ENCODE measurements at places on chromosomes 16 and 17.
A peak's percentile ranks its signal among the peaks of the same experiment; 100 is the strongest.

DNA sequence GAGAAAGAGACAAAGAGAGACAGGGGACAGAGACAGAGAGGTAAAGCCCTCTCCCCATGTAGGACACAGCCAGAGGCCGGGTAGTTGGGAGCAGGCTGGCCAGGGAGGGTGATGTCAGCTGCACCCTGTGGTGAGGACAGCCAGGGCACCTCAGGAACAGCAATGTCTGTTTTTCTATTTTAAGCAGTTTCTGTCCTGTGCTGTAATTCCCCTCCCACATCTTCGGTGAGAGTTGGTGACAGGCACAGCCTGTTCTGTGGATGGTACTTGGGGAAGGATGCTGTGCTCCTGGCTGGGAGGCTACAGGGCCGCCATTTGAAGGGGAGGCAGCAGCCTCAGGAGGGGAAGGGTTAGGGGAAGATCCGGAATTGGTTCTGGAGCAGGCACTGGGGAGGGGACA lies 163.5 kb downstream of the SDK2 start:
- DNase-seq, result no peak

- no peak for DNase-seq
These were observed 5.4 kb upstream of the CLDN9 start for GRCh38 chr16:3007059-3007956.

DNA sequence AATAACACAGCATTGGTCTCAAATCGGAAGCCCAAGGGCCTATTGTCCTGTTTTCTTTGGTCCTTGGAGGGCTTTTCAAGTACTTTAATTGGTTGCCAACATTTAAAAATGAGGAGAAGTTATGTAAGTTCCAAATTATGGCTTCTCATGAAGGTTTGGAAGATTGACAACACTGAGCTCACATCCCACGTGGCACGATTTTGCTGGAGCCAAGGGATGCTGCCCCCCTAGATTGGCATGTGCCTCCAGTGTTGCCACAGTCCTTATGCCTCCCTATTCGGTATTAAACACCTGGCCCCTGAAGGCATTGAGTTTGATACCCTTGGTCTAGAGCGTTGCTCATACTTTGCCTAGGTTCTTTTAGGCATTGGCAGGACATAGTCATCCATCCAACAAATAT lies 108.0 kb downstream of the ZNF18 start:
- no peak for DNase-seq

DNA sequence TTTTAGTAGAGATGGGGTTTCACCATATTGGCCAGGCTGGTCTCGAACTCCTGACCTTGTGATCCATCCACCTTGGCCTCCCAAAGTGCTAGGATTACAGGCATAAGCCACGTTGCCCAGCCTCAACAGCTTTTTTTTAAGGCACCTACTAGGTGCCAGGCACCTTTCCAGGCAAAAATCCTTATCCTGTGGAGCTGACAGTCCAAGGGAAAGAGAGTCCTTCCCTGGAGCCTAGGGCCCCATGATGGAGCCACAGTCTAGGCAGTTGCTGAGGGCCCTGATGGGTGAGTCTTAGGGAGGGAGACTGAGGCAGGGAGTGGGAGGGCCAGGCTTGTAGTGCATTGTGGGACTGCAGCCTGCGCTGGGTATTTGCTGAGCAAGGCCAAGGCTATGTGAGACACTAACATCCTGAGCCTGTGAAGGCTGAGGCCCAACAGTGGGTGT lies 79.6 kb upstream of the TOB1 start:
- DNase-seq, result no peak

- no peak for DNase-seq
These were observed 4.8 kb downstream of the RNF213 start for GRCh38 chr17:80265205-80266068.

DNA sequence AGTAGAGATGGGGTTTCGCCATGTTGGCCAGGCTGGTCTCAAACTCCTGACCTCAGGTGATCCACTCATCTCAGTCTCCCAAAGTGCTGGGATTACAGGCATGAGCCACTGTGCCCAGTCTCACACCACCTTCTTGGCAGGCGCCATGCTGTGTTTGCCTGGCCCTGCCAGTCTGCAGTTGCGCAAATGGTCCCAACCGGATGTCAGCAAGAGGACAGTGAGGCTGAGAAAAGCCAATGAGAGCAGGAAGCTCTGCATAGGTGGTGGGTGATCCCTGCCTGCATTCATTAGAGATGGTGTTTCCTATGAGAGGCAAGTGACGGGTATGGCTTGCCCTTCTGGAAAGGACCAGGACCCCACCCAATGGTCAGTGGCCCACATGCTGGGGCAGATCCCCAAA lies 59.3 kb downstream of the PECAM1 start:
- no peak for DNase-seq

- DNase-seq, result no peak
These were observed 14.9 kb downstream of the NAA60 start for GRCh38 chr16:3458278-3458851.

- no peak for DNase-seq
These were observed 18.8 kb upstream of the FAM83G start for GRCh38 chr17:19023209-19023999.

DNA sequence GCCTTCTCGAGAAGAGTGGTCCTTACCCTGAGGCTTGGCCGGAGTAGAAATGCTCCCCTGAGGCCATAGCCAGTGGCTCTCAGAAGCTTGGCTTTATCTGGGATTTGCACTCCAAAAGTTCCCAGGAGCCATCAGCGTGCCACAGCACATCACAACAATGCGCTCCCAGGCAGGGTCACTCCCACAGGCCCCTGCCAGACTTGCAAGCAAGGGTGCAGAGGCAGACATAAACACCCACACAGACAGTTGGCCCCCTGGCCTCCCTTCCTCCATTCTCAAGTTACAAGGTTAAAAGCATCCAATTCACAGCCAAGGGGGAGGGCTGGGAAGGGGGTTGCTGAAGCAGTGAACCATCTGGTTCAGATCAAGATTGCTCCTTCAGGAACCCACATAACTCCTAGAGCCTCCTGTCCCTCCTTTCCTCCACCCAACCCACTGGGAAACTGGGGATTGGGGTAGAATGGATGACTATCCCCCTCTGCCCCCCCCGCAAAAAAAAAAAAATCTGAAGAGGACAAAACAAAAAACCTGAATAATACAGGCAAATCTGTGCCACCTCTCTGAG lies 1.8 kb downstream of the ST3GAL2 start:
- DNase-seq, result peak; percentile 40

- peak; percentile 77 for DNase-seq
These were observed at the start of gene GHDC for GRCh38 chr17:42193969-42194899. Gene GHDC (minus strand): TSS chr17:42194494. CDS start chr17:42193581, 913 bp downstream.

DNA sequence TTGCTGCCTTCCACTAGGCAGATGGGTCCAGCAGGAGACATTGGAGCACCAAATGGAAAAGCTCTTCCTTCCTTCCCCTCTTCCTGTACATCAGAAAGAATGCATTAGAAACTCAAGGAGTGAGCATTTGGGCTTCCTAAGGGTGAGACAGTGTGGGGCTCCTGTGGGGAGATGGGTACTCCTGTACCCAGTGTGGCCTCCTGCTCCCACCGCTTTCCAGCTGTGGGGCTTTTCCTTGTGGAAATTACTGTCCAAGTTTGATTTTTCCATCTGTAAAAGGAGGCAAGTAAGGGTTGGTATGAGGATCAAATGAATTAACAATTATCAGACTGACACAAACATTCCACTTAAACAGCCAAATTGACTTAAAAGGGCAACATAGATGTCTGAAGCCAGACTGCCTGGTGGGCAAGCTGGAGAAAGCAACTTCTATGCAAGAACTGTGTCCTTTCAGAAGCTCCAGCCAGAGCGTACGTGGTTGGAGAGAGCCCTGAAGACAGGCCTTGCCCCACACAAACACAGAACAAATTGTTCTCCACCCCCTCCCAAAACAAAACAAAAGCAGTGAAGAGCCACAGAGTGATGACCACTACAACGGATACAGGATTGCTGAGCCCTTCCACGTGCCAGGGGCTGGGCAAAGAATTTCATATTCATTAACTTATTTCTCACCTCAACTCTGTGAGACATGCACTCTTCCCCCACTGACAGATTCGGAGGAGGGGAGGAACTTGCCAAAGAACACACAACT lies 23.1 kb upstream of the ALDH3A1 start:
- no peak for DNase-seq

GRCh38 chr16:22751104-22751667 lies 62.8 kb upstream of the HS3ST2 start:
- DNase-seq, result no peak

DNA sequence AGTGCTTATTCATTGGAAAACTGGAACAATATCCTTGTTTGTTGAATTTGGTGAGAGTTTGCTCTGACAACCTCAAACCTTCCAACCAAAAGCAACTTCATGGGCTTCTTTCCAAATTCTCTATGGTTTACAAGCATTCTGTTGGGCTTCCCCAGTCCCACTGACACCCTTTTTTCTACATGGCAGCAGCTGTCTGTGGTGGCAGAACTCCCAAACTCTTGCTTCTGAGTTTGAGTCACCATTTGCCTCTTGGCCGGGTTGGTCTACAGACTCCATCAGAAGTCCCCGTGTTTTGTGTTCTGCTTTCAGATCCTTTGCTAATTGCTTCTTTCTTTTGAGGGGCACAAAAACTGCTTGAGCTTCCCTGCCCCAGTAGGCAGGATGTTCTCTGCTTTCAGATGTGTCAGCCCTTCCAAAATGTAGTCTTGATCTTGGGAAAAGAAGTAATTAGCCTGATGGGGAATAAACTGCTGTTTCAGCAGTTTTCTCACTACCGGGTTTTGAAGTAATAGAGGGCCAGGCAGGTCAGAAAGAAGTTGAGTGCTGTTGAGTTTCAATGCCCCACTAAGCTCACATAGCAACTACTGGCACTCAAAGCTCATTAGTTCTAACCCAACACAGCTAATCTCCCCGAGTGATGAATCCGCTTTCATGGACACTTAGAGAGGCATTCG lies 80.7 kb downstream of the HS3ST3A1 start:
- DNase-seq, result peak; percentile 73

DNA sequence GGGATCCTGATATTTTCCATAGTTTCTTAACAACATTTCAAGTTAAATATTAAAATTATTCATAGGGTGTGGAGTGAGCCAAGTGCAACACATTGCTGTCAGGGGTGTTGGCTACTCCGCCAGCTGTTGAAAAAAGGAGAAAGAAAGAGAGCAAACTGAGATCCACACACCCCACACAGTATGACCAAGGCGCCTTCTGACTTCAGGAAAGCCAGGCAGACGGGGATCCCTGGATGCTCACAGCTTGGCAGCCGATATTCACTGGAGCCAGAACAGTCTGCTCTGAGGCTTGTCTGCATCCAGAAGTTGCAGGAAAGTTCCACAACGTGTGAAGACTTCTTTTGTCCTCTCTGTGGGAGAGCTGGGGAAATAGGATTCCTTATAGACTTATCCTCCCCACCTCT lies 9.3 kb downstream of the CHD9NB start:
- no peak for DNase-seq

GRCh38 chr17:69062860-69063581 lies 2.3 kb upstream of the ABCA9 start:
- no peak for DNase-seq

GRCh38 chr17:15267996-15268395 lies 2.9 kb upstream of the PMP22 start:
- DNase-seq, result no peak

DNA sequence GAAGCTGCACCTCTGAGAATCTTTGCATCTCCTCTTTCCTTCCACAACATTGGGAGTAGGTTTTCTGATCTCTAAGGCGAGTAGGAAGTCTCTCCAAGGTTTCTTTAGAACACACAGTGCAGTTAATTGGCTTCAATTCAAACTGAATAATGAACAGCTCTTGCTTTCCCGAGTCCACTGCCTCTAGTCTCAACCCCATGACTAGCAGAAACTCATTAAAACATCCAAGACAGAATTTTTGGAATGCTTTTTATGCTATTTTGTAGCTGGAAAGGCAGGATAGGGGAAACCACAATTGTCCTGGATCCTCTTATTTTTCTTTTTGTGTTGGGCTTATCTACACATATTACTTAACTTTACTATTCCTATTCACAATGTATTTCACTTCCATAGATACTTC lies 206.6 kb downstream of the CDH8 start:
- no peak for DNase-seq

DNA sequence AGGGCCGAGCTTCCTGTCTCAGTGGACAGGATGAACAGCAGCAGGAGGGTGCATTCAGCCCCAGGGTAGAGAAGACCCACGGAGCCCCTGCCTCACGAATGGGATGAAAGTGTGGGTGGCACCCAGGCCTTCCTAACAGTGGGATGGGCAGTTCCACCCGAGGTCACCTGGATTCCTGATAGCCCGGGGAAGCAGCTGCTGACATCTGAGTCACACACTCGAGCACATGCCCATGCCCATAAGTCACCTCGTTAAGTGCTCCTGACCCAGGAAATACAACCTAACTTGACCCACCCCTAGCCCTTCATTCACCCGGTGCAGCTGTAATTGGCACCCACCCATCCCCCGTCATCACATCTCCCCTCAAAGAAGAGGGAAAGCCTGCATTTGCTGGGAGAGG lies 85.3 kb upstream of the FOXF1 start:
- no peak for DNase-seq

Data from HT1080 (cell line).